NCI-H2227 treated with DMSO at 0.1 percent for 48 hours (cell line): ENCODE measurements at places on chromosomes 11 and 22.

DNA sequence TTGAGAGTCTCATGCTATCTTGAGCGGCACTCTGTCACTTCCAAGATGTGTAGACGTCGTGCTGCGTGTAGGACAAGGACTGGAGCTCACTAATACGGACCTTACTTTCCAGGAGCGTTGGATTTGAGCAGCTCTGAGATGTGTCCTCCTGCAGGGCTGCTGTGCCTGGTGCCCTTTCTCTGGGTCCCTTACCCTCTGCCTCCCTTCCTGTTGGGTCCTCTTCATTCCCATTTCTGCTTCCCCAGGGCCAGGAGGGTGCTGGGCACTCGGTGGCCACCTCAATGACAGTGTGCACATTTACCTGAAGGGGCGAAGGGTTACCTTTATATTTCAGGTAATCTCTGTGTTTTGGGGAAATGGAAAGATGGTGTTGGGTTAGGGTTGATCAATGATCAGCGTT lies 4.0 kb downstream of the PTDSS2 start:
- DNase-seq, result no peak

DNA sequence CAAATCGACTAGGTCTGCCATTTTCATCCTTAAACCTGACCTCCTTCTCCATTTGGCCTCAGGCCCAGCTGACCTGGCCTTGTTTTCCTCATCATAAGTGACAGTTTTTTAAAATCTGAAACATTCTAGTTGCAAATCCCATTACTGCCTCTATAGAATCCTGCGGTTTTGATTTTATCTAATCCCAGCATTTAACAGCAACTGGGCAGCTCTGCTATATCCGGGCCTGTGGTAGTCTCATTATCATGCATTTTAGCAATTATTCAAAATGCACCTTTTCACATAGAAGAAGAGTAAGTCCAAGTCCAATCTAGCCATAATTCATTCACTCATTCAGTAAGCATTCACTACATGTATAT lies 28.6 kb upstream of the BIRC3 start:
- no peak for DNase-seq

GRCh38 chr11:27231530-27231929 lies 131.5 kb downstream of the CCDC34 start:
- DNase-seq, result no peak

DNA sequence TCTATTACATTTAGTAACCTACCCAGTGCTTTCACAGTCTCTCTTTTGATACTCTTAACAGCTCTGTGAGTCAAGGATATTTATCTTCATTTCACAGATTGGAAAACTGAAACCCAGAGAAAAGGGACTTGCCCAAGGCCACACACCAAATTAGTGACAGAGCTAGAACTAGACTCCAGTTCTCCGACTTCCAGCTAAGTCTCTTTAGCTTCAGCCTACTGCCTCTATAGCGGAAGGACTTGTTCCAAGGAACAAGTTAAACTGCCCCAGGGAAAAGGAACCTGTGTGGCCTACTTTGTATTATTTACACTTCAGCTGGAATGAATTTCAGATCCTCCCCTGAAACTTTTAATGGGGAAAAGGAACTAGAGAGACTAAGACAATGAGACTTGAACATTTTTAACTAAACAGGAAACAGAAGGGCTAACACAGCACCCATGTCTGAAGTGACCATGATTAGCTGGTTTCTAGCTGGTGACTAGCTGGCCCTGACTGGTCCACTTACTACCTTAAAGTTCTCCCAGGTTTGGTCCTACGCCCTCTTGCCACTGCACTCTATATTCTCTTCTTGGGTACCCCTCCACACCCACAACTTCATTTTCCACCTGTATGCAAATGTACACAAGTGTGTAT lies 1.3 kb downstream of the LRRC51 start:
- DNase-seq, result no peak

- no peak for DNase-seq
These were observed 34.7 kb downstream of the PISD start for GRCh38 chr22:31627223-31627731.

DNA sequence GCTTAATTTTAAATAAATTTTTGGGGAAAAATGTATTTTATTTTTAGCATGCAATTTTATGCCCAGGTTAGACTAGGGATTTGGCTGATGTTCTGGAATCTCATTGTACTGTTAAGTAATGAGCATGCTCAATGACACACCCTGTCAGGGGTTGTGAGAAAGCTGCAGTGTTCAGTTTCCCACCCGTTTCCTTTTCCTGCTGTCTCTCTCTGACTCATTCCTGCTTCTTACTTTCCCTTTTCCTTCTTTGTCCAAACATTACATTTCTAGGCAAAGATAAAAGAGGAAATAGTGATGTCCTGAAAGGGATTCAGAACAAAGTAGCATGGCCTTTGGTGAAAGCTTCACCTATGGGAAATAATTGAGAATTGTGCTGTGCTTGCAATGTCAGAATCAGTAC lies 22.7 kb downstream of the OOSP3 start:
- no peak for DNase-seq

- DNase-seq, result no peak
These were observed 91.1 kb upstream of the KCNA4 start for GRCh38 chr11:30107899-30108298.

DNA sequence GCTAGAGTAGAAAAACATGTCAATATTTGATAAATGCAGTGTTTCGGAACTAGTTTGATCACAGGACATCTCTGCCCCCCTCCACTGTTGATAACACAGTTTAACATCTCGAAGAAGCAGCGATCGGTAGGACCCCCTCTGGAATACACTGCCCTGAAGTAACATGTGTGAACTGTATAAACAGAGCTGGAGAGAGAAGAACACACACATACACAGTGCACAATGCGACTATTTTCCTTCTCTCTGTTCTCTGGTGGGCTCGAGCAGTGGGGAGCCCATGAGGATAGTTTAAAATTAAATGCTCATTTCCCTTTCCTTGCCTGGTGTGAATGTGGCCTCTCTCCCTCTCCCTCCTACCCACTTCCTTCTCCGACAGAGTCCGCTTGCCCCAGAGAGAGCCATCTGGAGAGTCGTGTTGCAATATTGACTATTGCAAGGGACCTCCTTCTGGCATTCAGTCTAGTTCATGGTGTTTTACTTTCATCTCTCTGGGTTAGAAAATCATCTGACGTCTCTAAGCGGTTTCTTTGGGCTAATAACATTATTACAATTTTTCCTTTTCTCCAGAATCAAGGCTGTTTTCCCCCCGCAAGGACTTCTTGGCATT lies 51.6 kb upstream of the BARX2 start:
- no peak for DNase-seq

- DNase-seq, result no peak
These were observed 65.5 kb downstream of the AAMDC start for GRCh38 chr11:77886401-77886800.

DNA sequence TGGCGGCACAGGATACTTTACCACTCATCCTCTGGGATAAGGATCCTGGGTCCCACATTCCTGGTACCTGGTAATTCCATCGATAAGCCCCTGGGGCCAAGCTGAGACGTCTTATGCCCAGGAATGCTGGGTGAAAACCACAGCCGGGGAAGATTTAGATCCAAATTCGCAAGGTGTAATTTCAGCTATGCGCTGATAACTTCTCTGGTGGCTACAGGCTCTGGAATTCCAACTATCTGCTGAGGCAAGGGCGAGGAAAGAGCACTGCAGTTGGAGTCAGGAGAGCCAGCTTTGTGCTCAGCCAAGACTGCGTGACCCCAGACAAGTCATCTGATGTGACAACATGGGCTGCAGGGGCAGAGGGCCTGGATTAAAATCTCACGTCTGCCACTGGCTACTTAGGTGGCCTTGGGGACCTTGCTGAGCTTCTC lies 9.9 kb upstream of the MYEOV start:
- DNase-seq, result no peak

GRCh38 chr11:73273222-73273895 lies 1.2 kb downstream of the P2RY6 start:
- DNase-seq, result no peak

DNA sequence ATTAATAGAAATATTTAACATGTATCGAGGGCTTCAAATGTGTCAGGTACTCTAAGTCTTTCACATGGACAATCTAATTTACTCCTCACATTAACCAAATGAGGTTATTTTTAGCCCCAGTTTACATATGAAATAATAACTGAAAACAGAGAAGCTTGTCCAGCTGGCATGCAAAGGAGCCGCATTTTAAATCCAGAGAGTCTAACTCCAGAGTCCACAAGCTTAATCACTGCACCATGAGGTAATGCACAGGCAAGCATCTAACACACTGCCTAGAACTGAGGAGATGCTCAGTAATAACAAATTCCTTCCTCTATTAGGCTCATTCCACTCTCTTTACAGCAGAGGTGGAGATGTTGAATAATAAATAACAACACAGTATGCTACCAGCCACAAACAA lies 165.7 kb upstream of the GUCY1A2 start:
- no peak for DNase-seq
